NCI-H524 treated with DMSO at 0.1 percent for 48 hours (cell line): ENCODE measurements at places on chromosomes 2 and 18.

- DNase-seq, result no peak
Measured at GRCh38 chr2:40155728-40156127, 296.2 kb downstream of the SLC8A1 start.

DNA sequence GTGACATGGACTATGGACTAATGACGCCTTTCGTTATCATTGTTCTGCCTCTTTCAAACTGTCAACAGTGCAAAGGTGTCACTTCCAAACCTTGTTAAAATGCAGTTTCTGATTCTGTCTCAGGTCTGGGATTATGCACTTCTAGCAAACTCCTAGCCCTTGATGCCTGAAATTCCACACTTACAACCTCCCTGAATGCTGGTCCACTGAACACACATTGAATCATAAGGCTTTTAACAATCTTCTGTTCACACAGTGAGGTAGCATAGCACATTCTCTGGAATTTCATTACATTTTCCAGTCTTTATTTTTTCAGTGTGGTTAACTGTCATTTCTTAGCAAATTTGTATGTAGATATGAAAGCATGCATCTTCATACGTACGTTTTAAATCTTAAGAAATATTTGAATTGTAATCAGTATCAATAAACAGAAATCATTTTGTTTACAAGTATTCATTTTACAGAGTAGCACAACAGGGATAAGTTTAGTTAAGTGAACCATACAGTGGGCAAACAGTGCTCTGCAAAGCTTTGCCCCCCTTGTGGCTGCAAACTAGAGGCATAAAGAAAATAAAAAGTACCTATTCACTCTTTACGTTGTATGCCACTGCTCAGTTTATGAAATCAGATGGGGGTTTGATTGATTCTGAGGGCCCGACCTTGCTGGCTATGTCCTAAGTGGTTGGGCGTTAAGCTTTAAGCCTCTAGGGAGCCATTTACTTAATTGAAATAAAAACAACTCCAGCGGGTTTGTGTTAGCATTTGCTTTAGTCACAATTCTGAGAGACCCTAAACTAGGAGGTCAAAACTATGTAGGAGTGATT is 250.8 kb downstream of the LRRTM1 start:
- no peak for DNase-seq

DNA sequence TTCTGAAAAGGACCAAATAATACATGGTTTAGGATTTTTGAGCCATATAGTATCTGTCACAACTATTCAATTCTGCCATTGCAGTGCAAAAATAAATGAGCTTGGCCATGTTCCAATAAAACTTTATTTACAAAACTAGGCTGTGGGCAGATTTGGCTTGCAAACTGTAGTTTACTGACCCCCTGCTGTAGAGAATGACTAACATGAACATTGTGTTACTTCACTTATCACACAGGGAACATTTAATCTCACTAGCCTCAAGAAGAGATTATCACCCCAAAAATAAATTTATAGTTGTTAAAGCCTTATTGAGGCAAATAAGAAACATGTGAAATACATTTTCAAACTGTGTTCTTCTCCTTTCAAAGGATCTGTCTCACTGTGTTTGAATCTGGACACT is 766.2 kb downstream of the MBD2 start:
- DNase-seq, result no peak

DNA sequence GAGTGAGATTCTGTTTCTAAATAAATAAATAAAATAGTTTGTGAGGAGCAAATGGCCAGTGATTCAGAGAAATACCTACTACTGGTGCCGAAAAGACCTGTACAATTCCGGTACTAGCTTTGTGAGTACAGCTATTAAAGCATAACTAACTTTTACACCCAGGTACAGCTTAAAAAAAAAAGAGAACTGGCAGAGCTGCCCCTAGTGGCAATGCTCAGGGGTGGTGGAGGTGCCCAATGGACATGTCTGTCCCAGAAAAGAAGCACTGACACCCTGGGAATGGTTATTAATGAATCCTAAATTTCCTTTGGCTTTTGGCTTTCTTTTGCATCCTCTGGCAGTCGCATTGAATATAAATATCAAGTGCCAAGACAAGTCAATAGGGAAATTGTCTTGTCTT is 87.0 kb downstream of the LIPG start:
- DNase-seq, result no peak

DNA sequence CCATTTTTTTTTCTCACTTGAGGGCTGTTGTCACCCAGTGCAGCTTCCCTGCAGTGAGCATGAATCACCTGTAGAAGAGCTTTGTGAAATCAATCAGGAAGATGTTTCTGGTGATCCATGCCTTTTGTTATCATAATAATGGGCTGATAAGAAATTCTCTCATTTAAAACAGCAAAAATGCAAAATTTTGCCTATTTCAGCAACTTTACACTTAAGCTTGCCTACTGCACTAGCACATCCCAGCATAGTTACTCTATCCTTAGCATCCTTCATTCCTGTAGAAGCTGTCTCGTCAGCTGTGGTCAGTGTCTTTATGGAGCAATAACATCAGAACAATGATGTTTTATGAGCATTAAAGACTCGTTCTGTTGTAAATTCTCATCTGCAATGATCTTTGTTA is 178.6 kb upstream of the ZNF804A start:
- no peak for DNase-seq

DNA sequence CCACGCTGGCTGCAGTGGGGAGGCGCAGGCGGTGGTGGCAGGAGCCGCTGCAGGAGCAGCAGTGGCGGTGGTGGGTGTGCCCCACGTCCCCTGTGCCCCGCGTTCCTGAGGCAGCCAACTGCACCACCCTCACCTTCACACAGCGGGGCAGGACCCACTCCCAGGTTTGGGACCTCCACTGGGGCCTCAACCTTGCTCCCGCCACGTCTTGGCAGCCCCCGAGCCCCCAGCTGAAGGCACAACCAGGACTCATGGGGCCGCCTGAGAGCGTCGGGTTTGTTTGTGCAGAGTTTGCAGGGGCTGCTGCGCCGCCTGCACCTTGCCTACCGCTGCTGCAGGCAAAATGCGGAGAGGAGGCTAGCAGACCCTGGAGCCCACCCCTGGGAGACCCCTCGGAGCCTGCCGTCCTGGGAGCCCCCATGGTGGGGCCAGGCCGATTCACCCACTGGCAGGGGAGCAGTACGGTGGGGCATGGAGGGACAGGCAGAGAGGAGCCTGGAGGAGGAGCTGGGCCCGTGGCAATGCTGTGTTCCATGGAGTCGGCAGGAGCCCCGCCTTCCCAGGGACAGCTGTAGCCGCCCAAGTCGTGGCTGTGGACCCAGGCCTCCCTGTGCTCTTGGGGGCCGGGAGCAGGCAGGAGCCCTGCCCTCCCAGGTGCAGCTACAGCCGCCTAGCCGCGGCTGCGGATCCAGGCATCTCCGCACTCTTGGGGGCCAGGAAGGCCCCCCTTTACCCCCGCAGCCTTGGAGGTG is 14.7 kb upstream of the EML6 start:
- no peak for DNase-seq

GRCh38 chr18:46332286-46332801 is 228.2 kb downstream of the HAUS1 start:
- DNase-seq, result no peak

GRCh38 chr18:74836296-74837139 is 238.8 kb downstream of the ZNF407 start:
- DNase-seq, result no peak

DNA sequence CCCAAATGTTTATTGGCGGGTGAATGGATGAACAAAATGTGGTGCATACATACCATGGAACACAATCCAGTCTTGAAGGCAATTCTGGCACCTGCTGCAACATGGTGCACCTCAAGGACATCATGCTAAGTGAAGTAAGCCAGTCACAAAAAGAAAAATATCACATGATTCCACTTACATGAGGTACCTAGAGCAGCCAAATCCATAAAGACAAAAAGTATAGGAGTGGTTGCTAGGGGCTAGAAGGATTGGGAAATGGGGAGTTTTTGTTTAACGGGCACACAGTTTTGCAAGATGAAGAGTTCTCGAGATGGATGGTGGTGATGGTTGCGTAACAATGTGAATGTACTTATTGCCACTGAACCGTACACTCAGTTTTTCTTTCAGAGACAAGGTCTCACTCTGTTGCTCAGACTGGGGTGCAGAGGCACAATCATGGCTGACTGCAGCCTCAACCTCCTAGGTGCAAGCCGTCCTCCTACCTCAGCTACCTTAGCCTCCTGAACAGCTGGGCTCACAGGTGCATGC is 90.9 kb upstream of the CERS6 start:
- DNase-seq, result no peak

- no peak for DNase-seq
Measured at GRCh38 chr2:75182606-75183005, 16.7 kb downstream of the TACR1 start.

GRCh38 chr2:18799397-18799796 is 210.0 kb upstream of the NT5C1B start:
- no peak for DNase-seq

- DNase-seq, result no peak
Measured at GRCh38 chr2:28539118-28539541, 43.3 kb downstream of the PLB1 start.

- no peak for DNase-seq
Measured at GRCh38 chr2:232576995-232577394, 26.5 kb downstream of the EIF4E2 start.

DNA sequence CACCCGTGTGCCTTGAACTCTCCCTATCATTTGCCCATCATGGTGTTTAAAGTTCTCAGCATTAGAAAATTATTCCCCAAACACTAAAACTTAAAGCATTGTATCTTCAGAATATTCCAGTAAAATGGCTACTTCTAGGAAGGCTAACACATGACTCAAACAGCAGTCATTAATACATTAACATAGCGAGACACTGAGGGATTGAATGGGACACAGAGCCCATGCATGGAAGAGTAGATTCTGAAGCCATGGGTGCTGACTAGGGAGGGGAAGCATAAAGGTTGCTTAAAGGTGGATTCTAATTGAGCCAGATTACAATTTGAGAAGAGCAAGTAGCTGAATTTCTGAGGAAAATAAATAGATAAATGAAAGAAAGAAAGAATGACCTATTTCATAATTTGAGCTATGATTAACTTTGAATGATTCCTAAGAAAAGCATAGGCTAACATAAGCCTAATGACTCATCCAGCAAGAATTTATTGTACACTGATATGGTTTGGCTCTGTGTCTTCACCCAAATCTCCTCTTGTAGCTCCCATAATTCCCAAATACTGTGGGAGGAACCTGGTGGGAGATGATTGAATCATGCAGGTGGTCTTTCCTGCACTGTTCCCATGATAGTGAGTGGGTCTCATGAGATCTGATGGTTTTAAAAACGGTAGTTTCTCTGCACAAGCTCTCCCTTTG is 79.8 kb upstream of the PIK3C3 start:
- DNase-seq, result no peak

DNA sequence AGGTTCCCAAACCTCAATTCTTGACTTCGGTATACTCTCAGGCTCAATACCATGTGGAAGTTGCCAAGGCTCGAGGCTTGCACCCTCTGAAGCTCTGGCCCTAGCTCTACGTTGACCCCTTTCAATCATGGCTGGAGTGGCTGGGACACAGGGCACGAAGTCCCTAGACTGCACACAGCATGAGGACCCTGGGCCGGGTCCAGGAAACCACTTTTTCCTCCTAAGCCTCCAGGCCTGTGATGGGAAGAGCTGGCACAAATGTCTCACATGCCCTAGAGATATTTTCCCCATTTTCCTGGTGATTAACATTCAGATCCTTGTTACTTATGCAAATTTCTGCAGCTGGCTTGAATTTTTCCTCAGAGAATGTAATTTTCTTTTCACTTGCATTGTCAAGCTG is 45.1 kb upstream of the CALCRL start:
- no peak for DNase-seq

DNA sequence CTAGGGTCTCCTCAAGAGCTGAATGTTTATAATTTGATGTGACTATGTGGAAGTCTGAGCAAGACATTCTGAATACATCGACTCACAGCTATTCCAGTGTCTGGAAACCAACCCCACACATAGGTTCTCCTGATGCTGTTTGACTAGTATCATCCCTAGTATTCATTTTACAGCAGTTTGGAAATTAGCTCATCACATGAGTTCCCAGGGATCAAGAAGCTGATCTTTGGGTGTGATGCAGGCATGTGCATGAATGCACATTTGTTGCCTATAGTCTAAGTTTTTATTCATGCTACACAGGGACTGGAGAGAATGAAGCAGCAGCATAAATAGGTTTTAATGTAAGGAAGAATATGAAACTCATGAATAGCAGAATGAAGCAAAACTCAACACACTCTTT is 284.3 kb upstream of the SPRED2 start:
- no peak for DNase-seq

GRCh38 chr18:30658306-30658705 is 384.2 kb downstream of the DSC3 start:
- no peak for DNase-seq

DNA sequence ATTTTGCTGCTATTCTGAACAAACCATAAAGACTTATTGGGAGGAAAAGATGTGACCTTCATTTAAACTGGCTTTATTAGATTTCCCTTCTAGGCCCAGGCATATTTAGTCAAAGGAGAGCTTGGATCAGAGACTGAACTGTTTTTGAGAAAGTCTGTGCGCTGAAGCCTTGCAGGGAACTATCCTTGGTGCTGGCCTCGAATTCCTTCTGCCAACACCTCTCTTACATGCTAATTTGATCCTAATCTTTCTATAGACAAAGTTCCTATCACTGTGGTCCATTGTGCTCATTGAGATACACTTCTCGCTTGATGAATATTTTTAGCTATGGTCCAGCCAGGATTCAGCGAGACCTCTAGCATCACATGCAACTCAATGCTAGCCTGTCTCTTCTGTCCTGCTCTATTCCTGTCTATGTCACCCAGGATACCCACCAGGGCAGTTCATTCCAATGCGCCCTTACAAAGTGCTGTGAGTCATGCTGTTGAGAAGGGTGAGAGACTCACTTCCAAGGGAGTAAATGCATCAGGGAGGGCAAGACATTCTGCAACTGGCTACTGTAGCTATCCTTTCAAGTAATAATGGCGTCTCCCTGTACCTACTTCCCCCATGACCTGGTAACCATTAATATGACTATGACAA is 356.7 kb upstream of the LYPD1 start:
- no peak for DNase-seq

GRCh38 chr2:44392338-44392943 is 30.7 kb downstream of the CAMKMT start:
- no peak for DNase-seq

DNA sequence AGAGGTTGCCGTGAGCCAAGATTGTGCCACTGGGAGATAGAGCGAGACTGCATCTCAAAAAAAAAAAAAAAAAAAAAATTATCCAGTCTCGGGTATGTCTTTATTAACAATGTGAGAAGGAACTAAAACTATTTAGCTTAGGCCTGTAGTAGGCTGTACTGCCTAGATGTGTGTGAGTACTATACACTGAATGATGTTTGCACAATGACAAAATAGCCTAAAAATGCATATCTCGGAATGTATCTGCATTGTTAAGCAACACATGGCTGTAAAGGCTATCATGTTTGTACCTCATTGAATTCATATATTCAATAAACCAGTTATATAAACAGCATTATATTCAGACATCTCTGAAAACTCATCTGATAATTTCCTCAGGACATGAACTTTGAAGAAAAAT is 191.2 kb upstream of the SESTD1 start:
- DNase-seq, result no peak

GRCh38 chr2:58895857-58896256 is 654.7 kb upstream of the FANCL start:
- no peak for DNase-seq
